ENCODE measurements at places on chromosomes 13 and 19.
A peak's percentile ranks its signal among the peaks of the same experiment; 100 is the strongest.

DNA sequence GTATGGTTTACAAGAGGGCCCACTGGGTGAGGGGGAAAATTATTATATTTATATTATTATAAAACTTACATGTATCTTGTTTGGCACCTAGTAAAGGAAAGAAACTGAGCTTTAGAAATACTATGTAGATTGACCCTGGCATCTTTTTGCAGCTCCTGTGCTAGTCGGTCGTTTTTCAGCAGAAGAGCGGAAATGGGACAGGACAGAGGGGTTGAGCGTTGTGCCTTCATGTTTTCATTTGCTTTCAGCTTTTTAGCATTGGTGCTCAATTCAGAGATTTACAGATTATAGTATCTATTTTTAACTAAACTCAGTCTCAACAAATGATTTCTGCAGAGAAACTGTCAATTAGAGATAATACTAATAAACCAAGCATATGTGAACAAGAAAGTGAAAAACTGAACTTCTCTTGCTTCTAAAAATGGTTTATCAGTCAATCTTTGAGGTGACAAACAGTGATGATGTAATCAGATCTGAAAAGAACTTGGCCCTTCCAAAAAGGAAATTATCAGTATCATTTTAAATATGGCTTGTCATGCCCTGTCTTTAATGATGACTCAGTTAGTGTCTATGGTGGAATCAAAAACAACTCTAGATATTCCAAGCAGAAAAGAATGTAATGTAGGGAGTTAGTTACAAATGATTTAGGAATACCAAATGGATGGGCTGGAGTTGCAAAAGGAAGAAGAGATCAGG, 56.9 kb upstream of the KCTD4 start:
- DNase-seq = no peak

- DNase-seq = peak; percentile 8
Measured at GRCh38 chr13:88189728-88190127, 518.6 kb downstream of the SLITRK5 start.

GRCh38 chr19:46482631-46483030, 11.3 kb upstream of the PNMA8A start:
- DNase-seq = no peak

DNA sequence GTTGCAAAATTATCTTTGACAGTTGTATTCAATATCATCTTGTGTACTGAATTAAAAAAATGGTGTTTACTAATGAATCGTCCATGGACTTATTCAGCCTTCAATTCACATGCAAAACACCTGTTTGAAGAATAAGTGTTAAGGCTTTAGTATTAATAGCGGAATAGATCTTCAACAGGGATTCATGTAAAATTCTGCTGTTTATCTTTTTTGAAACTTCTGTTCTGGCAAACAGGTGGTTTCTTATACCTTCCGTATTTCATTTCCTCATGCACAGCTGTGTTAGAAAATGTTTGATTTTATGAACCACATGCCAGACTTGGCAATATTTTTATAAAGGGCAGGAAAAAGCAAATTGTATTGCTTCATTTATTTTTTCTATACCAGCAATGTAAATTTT, 255.7 kb downstream of the DACH1 start:
- no peak for DNase-seq

GRCh38 chr13:20503088-20504083, 22.3 kb downstream of the CRYL1 start:
- no peak for DNase-seq

- DNase-seq = no peak
Measured at GRCh38 chr13:113483504-113484293, 6.8 kb downstream of the DCUN1D2 start.

- no peak for DNase-seq
Measured at GRCh38 chr19:456547-457110, 4.2 kb downstream of the SHC2 start.

GRCh38 chr13:95164830-95165229, 136.4 kb downstream of the ABCC4 start:
- no peak for DNase-seq

- no peak for DNase-seq
Measured at GRCh38 chr19:6494438-6495036, 7.6 kb downstream of the TUBB4A start.

DNA sequence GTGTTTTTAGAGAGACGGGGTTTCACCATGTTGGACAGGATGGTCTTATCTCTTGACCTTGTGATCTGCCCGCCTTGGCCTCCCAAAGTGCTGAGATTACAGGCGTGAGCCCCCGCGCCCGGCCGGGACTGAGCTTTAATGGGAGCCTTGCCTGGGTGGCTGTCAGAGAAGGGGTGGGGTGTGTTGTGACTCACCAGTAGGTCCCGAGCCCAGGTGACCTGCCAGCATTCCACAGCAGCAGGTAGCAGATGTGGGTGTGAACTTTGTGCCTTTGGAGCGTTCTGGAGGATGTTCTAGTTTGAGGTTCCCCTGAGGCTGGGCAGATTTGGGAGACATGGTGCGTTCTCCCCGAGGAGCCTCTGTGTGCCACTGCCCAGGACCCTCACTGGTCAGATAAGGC, 7.1 kb upstream of the EPN1 start:
- DNase-seq = no peak

- no peak for DNase-seq
Measured at GRCh38 chr13:21850013-21851006, 179.4 kb downstream of the FGF9 start.

- DNase-seq = no peak
Measured at GRCh38 chr13:43614063-43614462, 172.7 kb downstream of the ENOX1 start.

DNA sequence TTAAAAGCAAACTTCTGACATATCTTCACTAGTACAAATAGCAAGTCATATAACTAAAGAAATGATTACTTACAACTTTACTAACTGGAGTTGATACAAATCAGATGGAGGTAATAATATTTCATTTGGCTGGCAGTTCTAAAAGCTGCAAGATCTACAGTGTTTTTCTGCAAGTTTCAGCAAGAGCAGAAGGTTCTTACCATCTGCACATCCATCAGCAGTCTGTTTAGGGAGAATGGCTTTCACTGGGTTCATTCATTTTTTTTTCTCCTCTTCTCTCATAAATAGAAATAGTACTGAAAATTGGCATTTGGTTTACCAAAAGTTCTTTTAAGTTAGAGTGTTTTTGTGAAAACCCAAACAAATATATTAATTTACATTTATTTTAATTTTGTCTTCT, 3.1 kb upstream of the SHISA2 start:
- DNase-seq = peak; percentile 19

GRCh38 chr13:111219950-111220349, 100.5 kb upstream of the TEX29 start:
- no peak for DNase-seq

GRCh38 chr19:43395561-43395960, 19.1 kb upstream of the TEX101 start:
- no peak for DNase-seq

Measured in Ammon's horn (tissue), 1 donor.